Effector memory CD4-positive, alpha-beta T cell (primary cell): ENCODE measurements at places on chromosomes 6 and 20.
A peak's percentile ranks its signal among the peaks of the same experiment; 100 is the strongest.

GRCh38 chr6:14281811-14282660 is 164.5 kb downstream of the CD83 start:
- no peak for DNase-seq

DNA sequence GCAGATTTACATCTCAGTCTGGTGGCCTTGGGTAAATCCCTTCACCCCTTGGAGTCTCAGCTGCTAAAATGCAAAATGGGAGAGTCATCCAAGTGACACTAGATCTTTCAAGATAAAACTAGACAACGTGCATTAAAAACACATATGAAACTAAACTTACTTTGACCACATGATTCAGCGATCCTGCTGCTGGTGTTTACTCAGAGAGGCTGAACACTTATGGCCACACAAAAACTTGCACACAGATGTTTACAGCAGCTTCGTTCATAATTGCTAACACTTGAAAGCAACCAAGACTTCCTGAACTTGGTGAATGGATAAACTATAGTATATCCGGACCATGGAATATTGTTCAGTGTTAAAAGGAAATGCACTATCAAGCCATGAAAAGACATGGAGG is 55.3 kb upstream of the GPR6 start:
- no peak for DNase-seq

DNA sequence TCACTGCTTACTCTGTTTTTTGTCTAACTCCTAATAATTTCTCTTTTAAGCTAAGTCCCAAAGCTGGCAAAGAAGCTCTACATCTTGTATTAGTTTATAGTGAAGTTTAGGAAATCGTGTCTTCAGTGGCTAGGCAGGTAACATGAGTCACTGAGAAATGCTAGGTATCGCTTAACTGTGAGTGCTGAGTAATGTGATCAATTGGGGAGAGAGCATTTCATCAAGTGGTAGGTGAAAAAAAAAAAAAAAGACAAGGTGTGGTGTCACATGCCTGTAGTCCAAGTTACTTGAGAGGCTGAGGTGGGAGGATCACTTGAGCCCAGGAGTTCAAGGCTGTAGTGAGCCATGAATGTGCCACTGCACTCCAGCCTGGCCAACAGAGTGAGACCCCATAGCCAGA is 125.3 kb downstream of the FAM83B start:
- no peak for DNase-seq

DNA sequence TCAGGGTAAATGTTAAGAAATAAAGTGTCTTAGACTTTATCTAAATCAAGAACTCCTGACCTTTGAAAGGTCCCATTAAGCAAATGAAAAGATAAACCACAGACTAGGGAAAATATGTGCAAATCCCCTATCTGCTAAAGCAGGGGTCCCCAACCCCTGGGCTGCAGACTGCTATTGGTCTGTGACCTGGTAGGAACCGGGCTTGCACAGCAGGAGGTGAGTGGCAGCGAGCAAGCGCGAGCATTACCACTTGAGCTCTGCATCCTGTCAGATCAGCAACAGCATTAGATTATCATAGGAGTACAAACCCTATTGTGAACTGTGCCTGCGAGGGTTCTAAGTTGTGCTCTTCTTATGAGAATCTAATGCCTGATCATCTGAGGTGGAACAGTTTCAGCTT is 42.4 kb downstream of the LCA5 start:
- no peak for DNase-seq

DNA sequence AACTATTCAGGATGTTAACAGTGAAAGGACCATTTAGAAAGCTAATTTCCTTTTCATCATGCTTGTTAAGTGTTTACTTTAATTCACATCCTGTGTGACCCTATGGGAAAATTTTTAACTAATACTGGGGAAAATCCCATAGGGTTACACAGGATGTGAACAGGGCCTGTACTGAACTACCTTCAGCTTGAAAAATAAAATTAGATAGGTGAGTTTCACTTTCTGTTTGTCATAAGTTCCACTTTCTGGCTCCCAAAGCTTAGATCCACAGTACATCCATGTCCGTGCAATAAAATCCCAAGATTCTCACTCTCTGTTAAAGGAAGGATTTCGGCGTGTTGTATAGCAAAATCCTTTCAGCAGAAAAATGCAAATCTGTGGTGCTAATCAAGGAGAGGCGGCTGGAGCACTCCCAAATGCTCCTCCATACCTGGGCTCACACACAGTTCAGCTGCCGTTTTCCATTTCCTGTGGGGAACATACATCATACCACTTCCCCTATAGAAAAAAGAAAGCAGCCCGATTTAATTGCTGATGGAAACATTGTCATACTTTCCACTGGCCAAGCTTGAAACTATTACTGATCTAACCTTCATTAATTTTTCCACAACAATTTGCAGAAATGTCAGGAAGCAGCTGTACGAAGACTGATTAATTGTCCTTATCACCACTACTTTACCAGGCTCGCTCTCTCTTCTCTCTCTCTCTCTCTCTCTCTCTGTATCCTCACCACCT is 125.2 kb downstream of the HIVEP2 start:
- DNase-seq, result peak; percentile 16

DNA sequence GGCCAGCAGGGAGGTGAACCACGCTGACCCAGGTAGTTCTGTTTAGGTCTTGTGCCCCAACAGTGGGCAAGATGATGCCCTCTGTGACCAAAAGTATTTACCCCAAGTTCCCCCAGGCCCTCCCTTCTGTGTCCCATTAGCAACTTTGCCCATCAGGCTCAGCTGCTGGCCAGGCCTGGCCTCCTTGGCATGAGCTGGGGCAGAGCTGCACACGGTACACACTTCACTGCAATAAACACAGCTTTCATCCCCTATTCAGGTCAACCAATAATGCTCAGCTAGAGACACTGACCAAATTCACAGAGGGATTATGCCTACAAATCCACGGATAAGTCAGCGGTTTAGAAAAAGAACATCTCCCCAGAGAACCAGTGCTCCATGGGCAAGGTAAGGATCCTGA is 103.7 kb downstream of the SLC23A2 start:
- DNase-seq, result no peak

DNA sequence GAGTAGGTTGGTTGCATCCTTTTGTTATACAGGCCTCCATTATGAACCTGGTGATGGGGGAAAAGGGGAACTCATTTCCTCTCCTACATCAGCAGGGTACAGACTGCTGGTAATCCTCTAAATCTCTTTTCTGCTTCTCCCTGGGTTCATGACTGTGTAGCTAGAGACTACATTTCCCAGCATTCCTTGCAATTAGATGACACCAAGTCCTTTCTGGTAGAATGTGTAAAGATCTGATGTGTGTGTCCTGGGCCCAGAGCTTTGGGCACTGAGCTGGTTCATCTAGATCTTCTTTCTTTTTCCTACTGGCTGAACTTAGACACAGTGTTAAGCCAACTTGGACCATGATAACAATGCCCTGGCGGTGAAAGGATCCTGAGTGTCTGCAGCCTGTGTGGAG is 104.7 kb upstream of the IFNGR1 start:
- DNase-seq, result no peak

DNA sequence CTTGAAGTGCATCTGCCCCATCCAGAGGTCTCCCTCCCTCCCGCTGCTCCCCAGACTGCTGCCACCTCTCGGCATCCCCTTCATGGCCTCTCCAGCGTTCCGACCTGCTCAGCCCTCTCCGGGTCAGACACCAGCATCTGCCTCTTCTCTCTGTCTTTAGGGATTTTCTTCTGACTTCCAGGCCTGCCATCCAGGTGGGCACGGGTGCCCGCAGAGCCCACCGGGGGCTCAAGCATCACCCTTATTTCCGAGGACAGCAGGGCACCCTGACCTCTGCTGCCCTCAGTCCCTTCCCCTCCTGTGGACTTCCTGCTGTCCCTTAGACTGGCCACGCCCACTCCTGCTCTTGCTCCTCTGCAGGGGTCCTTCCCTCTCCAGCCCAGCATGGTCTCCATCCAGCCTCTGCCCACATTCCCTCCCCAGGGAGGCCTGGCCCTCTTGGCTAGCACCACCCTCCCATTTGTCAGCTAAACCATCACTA is 3.3 kb downstream of the NPEPL1 start:
- no peak for DNase-seq

- no peak for DNase-seq
These were observed 39.2 kb upstream of the CLDN20 start for GRCh38 chr6:155224618-155225017.

- no peak for DNase-seq
These were observed 72.3 kb upstream of the SYNCRIP start for GRCh38 chr6:85714893-85715530.

GRCh38 chr20:49052334-49052733 is 6.2 kb downstream of the CSE1L start:
- DNase-seq, result no peak
